ENCODE measurements at places on chromosomes 7 and 10.

- no peak for DNase-seq
Observed at GRCh38 chr7:26001662-26002244, 150.2 kb upstream of the NFE2L3 start.

- DNase-seq = no peak
Observed at GRCh38 chr10:122495406-122496340, 34.3 kb downstream of the HTRA1 start.

DNA sequence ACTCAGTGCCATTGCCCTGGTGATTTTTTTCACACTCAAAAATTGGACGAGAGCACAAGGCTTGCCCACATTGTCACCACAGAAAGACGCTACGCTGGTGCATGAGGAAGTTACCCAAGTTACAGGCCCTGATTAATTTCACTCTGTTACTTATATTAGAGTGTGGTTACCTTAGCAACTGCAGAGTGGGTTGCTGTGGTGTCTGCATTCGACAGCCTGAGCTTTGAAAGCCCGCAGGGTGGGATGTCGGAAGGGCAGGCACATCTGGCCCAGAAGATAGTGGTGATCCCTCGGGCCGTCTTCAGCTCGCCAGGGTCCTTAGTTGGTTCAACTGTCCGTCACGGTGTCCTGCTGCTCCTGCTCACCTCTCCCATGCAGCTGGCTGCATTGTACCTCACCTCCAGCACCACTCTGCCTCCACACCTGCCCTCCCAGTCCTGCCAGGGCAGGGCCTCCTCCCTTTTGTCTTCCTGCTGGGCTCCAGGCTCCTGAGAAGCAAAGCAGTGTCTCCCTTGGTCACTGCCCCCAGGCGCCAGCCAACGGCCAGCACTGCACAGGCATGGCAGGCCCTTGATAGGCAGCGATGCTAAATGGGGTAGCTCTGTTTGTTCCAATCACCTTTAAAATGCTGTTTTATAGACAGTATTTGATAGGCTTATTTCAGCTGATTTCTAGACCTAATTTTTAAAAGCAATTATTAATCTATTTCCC, 167.2 kb downstream of the EBF3 start:
- DNase-seq = no peak

DNA sequence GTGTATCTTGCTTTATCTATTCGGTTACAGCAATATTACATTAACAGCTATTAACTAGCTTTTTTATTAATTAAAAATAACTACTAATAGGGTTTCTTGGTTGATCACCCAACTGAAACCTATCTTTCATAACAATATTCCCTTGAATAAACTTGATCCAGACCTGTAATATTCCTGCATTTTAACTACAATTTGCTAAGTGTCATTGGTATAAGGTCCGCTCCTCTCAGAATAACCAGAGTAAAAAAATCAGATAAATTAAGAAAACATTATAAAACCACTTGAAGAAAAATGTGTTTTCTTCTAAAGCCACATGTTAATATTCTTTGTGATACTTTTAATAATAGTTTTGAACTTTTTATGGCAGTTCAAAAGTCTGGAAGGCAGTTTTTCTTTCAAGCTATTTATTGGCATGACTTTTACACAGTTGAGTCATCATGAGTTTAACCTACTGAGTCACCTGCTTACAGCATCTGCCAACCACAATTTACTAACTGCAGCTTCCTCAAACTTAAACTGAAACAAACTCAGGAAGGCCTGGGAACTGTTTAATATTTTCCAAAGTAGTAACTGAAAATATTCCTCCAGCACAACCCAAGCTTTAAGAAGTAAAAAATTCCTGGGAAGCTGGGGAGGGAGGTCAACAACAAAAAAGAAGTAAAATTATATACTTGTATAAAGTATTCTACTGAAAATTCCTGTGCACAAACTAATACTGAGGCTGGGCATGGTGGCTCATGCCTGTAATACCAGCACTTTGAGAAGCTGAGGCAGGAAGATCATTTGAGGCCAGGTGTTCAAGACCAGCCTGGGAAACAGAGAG, 103.2 kb downstream of the NRBF2 start:
- DNase-seq = no peak

DNA sequence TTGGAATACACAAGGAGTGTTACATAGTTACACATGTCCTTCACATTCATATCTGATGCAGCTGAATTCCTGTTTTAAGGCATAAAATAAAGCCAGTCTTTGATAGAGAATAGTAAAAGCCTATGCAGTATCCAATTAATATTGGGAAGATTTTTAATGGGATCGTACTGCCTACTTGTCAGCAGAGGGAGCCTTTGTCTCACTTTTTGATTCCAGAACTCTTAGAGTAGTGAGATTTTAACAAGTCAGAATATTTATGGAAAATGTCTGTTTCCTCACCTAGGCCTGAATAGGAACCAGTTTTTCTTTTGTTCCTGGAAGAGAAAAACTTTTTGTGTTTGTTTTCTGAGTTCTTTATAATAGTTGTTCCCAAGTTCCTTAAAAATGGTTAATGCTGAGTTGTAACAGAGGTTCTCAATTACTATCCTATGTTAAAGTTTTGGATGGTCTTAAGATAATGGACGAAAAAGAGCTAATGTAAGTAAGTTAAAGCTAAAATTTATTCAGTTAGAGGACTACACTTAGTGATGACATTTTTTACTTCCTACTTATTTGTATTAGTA, 114.0 kb downstream of the BBS9 start:
- peak; percentile 86 for DNase-seq

DNA sequence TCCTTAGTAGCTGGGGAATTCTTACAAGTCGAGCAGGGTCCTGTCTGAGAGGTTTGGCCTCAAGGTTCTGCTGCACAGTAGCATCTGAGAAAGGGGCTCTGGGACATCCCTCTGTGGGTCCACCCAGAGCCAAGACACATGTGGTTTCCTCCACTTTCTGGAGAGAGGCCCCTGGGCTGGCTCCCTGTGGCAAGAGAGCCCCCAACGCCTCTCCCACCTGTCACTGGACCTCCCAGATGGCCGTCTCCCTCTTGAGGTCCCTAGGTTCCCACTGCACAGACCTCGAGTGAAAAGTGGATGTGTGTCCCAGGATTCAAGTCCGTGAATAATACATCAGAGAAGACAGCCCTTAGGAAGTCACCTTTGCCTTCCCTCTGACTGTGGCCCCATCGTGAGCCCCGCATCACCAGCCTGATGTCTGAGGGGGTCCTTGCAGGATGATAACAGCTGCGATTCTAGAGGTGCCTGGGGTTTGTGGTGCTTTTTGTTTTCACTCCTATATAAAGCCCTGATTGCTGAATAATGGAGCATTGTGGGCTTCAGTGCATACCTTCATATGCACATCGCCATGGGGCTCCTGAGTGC, 319.0 kb downstream of the GLRX3 start:
- DNase-seq = no peak

DNA sequence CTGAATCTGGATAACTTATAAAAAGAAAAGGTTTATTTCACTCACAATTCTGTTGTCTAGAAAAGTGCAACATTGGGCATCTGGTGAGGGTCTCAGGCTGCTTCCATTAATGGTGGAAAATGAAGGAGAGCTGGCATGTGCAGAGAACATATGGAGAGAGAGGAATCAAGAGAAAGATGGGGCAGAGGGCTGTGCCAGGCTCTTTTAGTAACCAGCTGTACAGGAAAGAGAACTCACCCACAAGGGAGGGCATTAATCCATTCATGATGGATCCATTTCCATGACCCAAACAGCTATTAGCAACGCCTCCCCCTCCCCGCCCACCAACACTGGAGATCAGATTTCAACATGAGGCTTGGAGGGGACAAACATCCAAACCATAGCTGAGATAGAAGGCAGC, 61.7 kb upstream of the LYZL1 start:
- DNase-seq = no peak

DNA sequence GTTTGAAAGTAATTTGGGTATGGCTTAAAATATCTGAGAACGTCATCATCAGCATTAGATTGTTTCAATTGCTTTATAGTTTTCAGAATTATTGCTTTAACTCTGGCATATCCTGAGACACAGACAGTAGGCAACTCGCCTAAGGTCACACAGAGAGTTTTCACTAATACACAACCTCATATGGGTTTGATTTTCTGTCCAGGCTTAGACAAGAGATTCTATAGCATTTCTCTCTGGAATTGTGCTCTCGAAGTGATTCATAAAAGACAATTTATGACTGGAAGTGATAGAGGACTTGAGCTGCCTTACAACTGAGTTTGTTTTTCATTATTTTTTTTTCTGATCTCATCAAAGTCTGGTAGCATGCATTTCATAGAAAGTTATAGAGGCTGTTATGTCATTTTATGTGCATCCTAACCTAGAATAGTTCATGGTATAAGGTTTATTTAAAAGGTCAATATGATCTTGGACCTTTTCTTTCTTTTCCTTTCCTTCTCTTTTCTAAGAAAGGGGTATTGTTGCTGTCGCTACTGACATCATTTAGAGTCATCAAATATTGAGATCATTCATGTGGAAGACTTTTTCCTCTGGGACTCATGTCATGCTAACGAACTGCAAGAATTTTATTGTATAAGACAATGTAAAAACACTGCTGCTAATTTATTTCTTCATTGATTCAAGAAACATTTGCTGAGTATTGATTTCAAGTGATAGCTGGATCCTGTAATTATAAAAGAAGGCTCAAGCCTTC, 278.2 kb downstream of the PLXDC2 start:
- DNase-seq = no peak

DNA sequence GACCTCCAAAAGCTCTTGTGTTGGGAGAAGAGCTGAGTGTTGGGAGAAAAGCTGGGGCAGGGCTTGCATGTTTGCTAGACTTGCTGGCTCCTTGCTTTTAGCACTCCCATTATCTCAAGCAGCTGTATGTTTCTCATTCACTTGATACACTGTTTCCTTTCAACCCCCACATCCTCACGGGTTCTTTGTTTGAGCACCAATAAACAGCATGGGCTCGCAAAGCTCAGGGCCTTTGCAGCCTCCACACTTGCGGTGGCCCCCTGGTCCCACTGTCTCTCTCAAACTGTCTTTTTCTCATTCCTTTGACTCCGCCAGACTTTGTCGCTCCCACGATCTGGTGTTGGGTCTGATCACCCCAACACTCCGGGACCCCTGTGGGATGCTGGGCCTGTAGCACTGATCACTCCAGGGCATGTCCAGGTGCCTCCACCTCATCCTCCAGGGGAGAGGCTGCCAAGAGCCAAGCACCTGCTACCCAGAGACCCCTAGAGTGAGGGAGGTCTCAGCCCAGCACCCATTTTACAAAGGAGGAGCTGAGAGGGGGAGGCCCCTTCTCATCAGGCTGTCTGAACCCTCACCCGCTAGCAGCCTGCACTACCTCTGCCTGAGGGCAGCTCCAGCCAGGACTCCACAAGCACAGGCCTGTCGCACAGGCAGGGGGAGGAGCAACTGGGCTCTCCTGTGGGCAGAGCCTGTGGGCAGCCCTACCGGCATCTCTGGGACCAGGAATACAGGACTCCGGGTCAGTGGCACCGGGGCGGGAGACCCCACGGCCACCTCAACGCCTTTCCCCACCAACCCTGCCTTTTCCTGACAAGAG, 49.1 kb upstream of the MSMB start:
- DNase-seq = no peak

DNA sequence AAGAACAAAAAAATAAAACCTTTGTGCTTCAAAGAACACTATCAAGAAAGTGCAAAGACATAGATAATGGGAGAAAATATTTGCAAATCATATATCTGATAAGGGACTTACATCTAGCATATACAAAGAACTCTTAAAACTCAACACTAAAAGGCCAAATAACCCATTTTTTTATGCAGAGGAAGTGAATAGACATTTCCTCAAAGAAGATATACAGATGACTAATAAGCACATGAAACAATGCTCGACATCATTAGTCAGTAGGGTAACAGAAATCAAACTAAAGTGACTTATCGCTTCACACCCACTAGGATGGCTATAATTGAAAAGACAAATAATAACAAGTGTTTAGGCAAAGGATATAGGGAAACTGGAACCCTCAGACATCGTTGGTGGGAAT, 78.0 kb downstream of the MALSU1 start:
- no peak for DNase-seq

DNA sequence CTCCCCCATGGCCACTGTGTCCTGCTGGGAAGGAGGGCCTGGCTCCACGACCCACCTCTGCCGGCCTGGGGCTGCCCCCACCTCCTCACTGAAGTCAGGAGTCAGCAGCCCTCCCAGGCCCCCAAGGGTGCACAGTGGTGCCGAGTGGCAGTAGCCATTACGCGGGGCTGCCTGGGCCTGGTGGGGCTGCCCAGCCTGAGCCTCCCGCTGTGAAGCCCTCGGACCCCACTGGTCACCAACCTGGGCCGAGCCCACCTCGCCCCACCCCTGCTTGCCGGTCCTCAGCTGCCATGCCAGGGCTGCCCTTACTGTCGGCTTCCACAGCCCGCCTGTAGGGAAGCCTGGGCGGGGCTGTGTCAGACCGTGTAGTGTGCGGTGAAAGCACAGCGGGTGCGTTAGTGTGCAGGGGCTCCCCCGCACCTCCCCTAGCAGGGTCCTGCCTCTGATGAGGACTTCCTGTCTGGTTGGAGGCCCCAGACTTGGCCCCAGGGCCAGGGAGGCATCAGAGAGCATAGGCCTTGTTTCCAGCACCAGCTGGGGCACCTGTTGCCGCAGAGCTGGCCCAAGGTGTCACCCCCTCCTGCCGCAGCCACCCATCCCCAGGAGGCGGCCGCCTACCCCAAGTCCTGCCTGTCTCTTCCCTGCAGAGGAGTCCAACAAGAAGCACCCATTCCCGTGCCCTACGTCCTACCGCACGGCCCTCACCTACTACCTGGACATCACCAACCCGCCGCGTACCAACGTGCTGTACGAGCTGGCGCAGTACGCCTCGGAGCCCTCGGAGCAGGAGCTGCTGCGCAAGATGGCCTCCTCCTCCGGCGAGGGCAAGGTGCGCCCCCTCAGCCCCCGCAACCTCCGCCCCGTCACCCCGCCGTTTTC, 10.0 kb downstream of the TMEM120A start:
- no peak for DNase-seq

DNA sequence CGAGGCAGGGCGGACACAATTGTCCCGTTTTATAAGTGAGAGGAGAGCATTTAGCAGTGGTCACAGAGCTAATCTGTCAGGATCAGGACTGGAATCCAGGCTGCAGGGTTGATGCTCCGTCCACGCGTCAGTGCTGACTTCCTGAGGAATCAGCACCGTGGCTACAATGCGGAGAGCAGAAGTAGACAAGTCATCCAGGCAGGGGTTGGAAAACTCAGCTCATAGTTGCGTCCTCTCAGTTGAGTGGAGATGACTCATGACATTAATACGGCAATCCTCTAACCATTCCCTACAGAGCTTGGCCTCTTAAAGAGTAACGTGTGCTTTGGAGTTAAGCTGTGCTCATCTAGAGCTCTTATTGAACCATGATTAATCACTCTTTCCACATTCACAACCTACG, 17.1 kb upstream of the HTR5A start:
- no peak for DNase-seq

DNA sequence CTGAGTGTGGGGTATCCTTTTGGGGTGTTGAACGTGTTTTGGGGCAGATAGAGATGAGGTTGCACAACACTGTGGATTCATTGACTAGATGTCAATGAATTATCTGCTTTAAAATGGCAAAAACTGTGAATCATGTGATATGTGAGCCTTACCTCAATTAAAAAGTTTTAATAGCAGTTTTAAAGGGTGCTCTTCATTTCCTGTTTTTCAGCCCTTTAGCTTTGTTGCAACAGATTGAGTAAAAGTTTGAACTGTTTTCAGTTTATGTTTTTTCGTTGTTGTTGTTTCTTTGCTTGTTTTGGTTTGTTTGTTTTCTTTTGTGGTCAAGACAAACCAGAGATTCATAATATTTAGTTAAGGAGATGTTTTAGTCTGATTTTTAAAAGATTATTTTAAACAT, 9.4 kb downstream of the TAS2R41 start:
- no peak for DNase-seq

All from NCI-H510A treated with DMSO at 0.1 percent for 48 hours (cell line).